ENCODE measurements at places on chromosomes 11 and 22.

GRCh38 chr11:117825538-117826189, 1.1 kb upstream of the FXYD2 start:
- DNase-seq: no peak

DNA sequence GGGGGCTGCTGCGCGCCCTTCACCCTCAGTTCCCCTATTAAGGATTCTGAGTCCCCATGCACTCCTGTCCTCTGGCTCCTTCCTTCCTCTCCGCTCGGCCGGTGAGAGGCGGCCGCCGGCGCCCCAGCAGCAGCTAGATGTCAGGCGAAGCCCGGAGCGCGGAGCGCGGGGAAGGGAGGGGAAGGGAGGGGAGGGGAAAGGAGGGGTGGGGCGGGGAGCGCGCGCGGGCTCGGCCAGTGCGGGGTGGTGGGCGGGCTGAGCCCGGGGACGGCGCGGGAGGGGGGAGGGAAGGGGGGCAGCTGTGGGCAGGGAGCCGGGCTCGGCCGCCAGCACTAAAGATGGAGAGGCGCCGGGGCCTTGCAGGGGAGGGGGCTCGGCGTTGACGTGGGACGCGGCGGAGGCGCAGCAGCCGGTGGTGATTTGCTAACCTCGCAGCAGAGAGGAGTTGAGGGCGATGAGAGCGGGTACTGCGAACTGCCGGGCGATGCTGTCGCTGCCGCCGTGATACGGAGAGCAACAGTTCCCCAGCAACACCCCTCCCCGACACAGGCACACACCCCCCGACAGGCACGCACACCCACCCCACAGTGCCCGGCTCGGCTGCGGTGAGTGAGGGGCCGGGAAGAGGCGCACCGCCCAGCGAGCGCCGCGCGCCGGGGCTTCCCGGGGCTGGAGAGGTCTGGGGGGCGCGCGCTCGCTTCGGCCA, at the start of gene ZBTB16:
Gene ZBTB16, plus strand, starts transcription at position 434 of the 706 bp plus-strand sequence. CDS start 3,590 bp downstream, outside the sequence.
- no peak for DNase-seq

GRCh38 chr11:130555251-130555841, 106.9 kb downstream of the ADAMTS15 start:
- peak; percentile 29 for DNase-seq

DNA sequence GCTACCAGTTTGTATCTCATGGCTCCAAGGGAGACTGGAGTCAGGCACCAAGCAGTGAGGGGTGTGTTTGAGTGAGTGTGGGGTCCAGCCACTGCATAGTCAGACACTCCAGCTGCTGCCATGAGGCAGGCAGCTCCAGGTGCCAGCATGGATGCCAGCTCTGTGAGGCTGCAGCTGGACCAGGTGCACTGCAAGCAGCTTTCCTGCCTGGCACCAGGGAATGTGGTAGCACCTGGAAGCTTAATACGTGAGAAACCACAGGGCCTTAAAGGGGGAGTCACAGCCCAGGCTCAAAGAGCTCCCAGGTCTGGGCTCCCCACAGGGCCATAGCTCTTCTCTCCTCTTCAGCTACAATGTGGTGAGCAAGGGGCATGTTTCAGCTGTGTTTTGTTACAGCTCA, 817.8 kb upstream of the LUZP2 start:
- DNase-seq: no peak

- DNase-seq: no peak
Observed at GRCh38 chr11:88680806-88681205, 343.3 kb upstream of the CTSC start.

- DNase-seq: peak; percentile 67
Observed at GRCh38 chr11:34501500-34501899, 12.1 kb downstream of the ELF5 start.

- no peak for DNase-seq
Observed at GRCh38 chr11:119210050-119210449, 3.9 kb downstream of the CBL start.
